Activated CD8-positive, alpha-beta T cell treated with anti-CD3 and anti-CD28 coated beads, Interleukin-2, amount 10 ng/mL, durations not matched to agents 7 days and 5 days (primary cell): ENCODE measurements at places on chromosomes 3 and 15. TPM values are rescaled to one million over a fixed set of nuclear protein-coding genes. Genes with fewer than 3 reads are reported as not detected.

The COL7A1 gene
- 1.6 TPM for total RNA-seq

The WDR53 gene
- 21.8 TPM for total RNA-seq

The GRK7 gene
- total RNA-seq = not detected

The HTR3E gene
- total RNA-seq = not detected

The DPPA2 gene
- not detected for total RNA-seq

The STXBP5L gene
- total RNA-seq = not detected

The CHST14 gene
- total RNA-seq = 12.1 TPM

The ACKR4 gene
- not detected for total RNA-seq

The ARL13B gene
- 12.0 TPM for total RNA-seq

DNA sequence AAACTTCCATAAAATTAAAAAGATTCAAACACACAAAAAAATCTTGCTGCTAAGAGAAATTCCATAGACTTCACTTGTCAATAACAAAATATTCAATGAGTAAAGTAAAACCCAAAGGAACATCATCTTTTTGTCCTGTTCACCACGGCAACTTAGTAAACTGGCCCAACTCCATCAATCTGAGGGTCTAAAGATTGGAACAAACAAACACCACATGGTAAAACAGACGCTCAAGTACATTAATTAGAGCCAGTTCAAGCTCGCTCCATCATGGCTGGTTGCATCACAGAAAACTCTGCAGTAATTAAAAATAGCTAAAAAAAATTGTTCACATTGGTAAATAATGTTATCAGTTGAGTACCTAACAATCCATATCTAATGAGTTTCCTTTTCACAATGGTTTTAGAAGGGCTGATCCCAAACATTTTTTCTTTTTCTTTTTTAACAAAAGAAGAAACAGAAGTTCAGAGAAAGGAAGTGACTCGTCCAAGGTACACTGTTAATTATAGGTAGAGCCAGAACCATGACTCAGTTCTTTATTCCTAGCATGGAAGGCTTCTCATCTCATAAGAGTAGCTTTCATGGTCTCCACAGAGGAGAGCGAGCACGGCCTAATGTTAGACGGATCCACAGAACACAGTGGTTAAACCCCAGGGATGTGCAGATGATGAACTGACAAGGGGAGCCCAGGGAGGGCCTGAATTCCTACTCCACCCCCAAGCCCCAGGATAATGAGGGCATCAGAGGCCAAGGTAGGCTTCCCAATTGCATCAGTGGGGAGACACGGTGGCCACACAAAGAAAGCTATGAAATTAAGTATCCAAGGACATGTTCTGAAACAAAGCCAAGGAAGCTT is 79.2 kb upstream of the ARHGEF3 start:
- no peak overlapping the region for H3K27ac ChIP-seq
- H3K36me3 ChIP-seq = peaks cover 47% of the 10 kb centered on the region
- H3K27me3 ChIP-seq = no peaks in the 10 kb centered on the region
- no peak overlapping the region for H3K4me3 ChIP-seq

DNA sequence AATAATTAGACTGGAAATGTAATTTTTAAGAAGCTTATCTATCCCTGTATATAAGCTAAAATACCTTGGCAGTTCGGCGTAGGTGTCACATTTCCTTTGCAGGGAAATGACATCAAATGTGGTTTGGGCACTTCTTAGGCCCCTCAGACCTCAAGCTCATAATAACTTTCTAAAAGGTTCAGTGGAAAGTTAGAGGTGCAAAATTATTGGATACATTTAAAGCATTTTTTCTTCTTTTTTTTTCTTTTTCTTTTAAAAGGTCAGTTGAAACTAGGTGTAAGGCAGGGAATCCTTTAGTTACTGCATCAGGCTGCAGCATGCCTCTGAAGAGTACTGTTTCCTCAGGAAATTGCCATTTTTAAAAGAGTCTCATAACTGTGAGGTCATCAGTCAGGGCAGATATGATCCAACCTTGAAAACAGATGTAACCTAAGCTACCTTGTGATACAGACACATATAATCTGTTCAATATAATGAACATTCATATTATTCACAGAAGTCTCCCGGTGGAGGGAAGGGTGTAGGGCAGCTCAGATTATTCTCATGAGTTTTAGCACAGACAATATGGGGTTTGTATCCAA is 4.8 kb downstream of the SACM1L start:
- peaks cover 60% of the 10 kb centered on the region for H3K36me3 ChIP-seq
- peaks cover 66% of the 10 kb centered on the region for H3K4me1 ChIP-seq
- peak; percentile 61 for DNase-seq
- peak overlapping the region; percentile 68 for H3K4me3 ChIP-seq

GRCh38 chr15:88624156-88624970 is 3.2 kb downstream of the AEN start:
- peak overlapping the region; percentile 94 for H3K4me3 ChIP-seq
- H3K27me3 ChIP-seq = peaks cover 3% of the 10 kb centered on the region
- H3K36me3 ChIP-seq = peaks cover 72% of the 10 kb centered on the region
- H3K4me1 ChIP-seq = peaks cover 78% of the 10 kb centered on the region

DNA sequence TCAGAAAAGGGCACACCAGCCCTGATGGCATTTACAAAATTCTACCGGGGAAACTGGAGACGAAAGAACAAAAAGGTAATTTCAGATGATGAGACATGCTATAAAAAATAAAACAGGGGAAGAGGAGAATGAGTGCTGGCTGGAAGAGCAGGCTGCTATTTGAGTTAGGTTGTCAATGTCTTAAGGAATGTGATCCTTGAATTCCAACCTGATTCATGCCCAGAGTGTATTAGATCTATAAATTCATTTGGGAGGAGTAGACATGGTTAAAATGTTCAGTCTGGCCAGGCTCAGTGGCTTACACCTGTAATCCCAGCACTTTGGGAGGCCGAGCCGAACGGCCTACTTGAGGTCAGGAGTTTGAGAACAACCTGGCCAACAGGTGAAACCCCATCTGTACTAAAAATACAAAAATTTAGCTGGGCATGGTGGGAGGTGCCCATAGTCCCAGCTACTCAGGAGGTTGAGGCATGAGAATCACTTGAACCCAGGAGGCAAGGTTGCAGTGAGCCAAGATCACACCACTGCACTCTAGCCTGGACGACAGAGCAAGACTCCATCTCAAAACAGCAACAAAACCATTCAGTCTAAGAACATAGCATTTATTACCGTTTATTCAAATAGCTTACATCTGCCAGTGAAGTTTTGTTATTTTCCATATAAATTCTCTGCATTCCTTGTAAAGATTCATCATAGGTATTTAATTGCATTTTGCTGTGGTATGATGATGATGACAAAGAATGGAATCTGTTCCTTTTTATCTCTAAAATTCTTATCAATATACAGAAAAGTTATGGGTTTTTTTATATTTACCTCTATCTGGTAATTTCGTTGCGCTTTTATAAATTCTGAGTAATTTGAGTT is 126.7 kb upstream of the NR2E3 start:
- H3K4me3 ChIP-seq = no peak overlapping the region
- H3K4me1 ChIP-seq = no peaks in the 10 kb centered on the region
- no peaks in the 10 kb centered on the region for H3K36me3 ChIP-seq

GRCh38 chr15:100720406-100720967 is 118.1 kb downstream of the ASB7 start:
- no peaks in the 10 kb centered on the region for H3K36me3 ChIP-seq
- H3K4me1 ChIP-seq = no peaks in the 10 kb centered on the region
- H3K27me3 ChIP-seq = no peaks in the 10 kb centered on the region
- H3K27ac ChIP-seq = no peak overlapping the region
- H3K4me3 ChIP-seq = no peak overlapping the region

DNA sequence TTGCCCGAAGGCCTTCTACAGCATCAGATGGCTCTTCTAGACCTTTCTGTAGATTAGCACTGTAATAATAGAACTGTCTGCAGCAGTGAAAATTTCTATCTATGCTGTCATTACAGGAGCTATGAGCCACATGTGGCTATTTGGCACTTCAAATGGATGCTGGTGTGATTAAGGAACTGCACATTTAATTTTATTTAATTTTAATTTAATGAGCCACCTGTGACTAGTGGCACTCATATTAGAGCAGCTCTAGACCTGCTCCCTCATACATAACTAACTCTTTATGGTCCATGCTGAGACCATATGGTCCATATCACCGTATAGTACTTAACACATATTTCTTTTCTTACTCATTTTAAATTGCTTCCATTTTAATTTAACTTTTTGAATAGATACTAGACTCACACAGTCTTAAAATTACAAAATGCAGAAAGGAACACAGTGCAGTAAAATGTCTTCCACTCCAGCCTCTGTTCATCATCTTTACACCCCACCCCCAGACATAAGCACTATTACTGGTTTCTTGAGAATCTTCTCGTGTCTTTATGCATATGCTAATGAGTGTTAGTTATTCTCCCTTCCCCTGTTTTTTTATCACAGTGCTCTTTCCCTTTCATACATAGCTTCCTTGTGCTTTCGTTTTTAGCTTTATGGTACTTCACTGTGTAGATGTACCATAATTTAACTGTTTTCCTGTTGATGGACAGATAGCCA is 9.6 kb downstream of the LSM3 start:
- no peak overlapping the region for H3K4me3 ChIP-seq
- peaks cover 30% of the 10 kb centered on the region for H3K4me1 ChIP-seq
- H3K27me3 ChIP-seq = no peaks in the 10 kb centered on the region
- DNase-seq = no peak

DNA sequence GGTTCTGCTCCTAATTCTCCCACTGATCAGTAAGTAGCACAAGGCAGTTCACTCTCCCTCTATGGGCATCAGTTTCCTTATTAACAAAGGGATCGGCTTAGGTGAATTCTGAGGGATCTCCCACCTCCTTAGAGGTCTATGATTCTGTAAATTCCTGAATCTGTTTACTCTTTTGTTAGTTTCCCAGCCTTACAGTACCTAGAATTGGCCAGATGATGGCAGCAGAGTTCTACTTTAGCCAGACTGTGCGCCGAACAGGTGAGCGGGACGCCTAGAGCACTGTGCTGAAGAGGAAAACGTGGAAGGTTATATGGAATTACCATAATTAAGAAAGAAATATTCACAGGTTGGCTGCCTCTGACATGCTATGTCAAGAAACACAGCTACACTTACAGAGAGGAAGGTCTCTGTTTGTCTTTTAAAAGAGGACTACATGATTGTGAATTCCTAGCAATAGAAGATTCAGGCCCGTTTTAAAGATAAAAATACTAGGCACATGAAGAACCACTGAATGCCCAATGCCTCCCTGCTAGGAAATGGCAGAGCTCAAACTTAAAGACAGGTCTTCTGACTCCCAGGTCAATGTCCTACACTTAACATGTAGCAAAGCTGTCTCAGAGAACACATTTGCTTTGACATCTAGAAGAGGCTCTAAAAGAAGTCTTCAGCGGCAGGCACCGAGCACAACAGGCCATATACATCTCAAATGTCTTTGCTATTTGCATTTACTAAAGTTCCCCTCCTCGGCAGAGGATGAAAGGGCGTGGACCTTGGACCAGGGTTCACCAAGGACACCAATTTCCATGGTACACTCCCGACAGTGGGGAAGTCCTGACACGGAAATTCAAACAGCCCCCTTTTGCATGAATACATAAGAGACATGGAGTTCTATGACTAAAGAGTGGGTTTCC is 259.9 kb downstream of the FGF12 start:
- H3K4me3 ChIP-seq = no peak overlapping the region
- H3K36me3 ChIP-seq = no peaks in the 10 kb centered on the region
- DNase-seq = peak; percentile 57

DNA sequence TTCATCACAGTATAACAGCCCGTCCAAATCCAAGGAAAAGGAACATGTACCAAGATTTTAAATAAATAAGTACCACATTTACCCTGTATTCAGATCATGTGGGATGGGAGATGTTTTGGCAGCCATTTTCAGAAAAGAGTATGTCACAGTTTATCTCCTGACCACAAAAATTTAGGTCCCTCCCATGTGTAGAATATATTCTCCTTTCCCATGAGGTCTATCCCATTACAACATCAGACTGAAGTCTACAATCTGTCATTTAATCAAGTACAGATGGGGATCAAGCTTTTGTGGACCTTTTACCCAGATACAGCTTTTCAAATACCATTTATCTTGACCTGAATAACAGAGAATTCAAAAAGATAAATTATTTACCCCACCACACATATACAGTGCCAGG is 444.5 kb downstream of the PLOD2 start:
- no peaks in the 10 kb centered on the region for H3K36me3 ChIP-seq
- H3K27ac ChIP-seq = no peak overlapping the region
- no peak for DNase-seq
- no peaks in the 10 kb centered on the region for H3K27me3 ChIP-seq

GRCh38 chr3:120052677-120053076 is 41.6 kb downstream of the GSK3B start:
- peak overlapping the region; percentile 40 for H3K27ac ChIP-seq
- no peaks in the 10 kb centered on the region for H3K27me3 ChIP-seq
- DNase-seq = no peak
- peaks cover 56% of the 10 kb centered on the region for H3K4me1 ChIP-seq

- no peak overlapping the region for H3K27ac ChIP-seq
- no peak overlapping the region for H3K4me3 ChIP-seq
- no peaks in the 10 kb centered on the region for H3K36me3 ChIP-seq
- H3K4me1 ChIP-seq = no peaks in the 10 kb centered on the region
- no peaks in the 10 kb centered on the region for H3K27me3 ChIP-seq
Measured at GRCh38 chr3:126153695-126154360, 26.6 kb downstream of the ALDH1L1 start.

DNA sequence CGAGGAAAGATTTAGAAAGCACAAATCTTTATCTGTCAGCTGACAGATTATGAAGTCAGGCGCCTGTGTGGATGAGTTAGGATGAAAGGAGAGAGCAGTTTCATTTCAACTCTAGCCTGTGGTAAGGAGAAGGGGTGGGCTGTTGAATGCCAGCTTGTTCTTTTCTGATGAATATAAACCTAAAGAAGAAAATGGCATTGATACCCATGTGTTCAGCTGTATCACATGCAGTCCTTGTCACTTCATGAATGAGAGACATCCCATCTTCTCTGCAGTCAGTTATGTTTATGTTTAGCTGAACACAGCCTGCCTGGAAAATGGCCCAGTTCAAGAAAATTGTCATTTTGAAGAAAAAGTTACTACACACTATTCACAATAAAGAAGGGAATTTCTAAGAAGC is 345.7 kb upstream of the RBMS3 start:
- peaks cover 20% of the 10 kb centered on the region for H3K4me1 ChIP-seq
- peak overlapping the region; percentile 53 for H3K27ac ChIP-seq
- no peaks in the 10 kb centered on the region for H3K36me3 ChIP-seq
- H3K4me3 ChIP-seq = no peak overlapping the region
- no peaks in the 10 kb centered on the region for H3K27me3 ChIP-seq

- no peak overlapping the region for H3K4me3 ChIP-seq
- no peak overlapping the region for H3K27ac ChIP-seq
- peaks cover 8% of the 10 kb centered on the region for H3K27me3 ChIP-seq
- no peaks in the 10 kb centered on the region for H3K36me3 ChIP-seq
- H3K4me1 ChIP-seq = peaks cover 2% of the 10 kb centered on the region
- no peak for DNase-seq
Measured at GRCh38 chr15:71716990-71717389, 93.4 kb upstream of the NR2E3 start.
